Substantia nigra (tissue), 51 donors: ENCODE measurements at places on chromosomes 5 and 9.

DNA sequence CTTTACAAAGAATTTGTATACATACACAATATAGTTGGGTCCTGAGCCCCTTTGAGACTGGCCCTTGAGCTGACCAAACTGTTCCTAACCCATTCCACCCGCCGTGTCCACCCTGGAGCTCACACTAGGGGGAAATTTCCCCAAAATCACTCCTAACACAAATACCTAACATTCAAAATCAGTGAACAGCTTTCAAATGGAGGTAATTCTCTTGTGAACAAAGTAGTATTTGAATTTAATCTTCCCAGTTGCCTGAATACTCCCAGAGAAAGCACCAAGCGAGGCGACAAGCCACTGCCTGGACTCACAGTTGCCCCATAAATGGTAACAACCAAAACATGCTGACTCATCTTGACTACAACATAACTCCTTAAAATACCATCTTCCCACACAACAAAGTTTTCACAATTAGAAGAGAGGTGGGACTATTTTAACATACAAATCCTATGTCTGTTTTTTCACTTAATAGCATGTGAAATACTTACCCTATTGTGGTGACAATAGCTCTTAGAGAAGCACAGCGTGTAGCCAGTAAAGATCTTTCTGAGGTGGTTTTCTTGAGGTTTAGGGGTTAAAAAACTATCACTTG lies 31.7 kb upstream of the SCAMP1 start:
- DNase-seq, result no peak

DNA sequence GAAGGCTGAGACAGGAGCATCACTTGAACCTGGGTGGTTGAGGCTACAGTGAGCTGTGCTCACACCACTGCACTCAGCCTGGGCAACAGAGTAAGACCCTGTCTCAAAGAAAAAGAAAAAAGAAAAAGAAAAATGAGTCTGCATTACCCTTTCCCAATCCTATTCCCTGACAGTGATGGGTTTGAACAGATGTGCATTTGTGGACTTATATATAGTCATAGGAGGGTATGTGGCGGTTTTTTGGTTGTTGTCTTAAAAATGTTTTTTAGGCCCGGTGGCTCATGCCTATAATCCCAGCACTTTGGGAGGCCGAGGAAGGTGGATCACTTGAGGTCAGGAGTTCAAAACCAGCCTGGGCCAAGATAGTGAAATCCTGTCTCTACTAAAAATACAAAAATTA lies 13.4 kb downstream of the HDHD3 start:
- DNase-seq, result no peak

- DNase-seq, result no peak
These were observed 85.2 kb downstream of the CYFIP2 start for GRCh38 chr5:157350939-157351801.

- no peak for DNase-seq
These were observed 60.8 kb downstream of the SEMA4D start for GRCh38 chr9:89436963-89437625.

GRCh38 chr9:136617746-136618579 lies 44.8 kb upstream of the EGFL7 start:
- no peak for DNase-seq
